ENCODE measurements at places on chromosomes 13 and 19.
A peak's percentile ranks its signal among the peaks of the same experiment; 100 is the strongest.

DNA sequence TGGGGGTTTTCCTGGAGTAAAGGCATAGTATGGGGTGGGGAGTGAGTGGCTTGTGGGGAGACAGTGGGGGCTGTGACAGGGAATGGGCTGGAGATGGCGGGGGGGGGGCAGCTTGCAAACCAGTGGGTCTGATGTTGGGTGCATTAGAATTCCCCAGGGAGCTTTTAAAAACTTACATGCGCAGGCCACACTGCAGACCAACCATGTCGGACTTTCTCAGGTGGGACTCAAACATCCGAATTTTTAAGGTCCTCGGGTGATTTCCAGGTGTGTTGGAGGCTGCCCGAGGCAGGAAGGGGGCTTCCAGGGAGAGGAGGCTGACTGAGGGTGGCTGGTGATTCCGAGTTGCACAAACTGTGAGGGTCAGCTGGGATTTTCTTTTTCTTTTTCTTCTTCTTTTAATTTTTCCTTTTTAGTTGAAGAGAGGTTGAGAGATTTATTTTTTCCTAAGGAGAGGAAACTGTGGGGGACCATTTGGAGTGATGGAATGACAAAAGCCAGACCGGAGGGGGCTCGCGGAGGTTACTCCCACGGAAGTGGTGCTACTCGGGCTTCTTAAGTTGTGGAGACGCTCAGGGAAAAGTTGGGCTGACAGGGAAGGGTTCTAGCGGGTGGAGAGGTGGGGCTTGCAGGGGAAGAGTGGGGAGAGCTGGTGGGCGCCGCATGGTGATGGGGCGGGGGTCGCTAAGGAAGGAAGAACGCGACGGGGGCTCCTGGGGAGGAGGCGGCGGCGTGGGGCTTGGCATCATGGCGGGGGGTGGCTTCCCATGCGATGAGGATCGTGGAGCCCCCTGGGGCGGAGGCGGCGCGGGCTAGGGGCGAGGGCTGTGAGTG lies 997 bp upstream of the CACNG8 start:
- DNase-seq: no peak

- DNase-seq: no peak
Measured at GRCh38 chr13:22748866-22749577, 431.8 kb upstream of the SGCG start.

GRCh38 chr13:37456506-37456905 lies 142.1 kb downstream of the POSTN start:
- no peak for DNase-seq

DNA sequence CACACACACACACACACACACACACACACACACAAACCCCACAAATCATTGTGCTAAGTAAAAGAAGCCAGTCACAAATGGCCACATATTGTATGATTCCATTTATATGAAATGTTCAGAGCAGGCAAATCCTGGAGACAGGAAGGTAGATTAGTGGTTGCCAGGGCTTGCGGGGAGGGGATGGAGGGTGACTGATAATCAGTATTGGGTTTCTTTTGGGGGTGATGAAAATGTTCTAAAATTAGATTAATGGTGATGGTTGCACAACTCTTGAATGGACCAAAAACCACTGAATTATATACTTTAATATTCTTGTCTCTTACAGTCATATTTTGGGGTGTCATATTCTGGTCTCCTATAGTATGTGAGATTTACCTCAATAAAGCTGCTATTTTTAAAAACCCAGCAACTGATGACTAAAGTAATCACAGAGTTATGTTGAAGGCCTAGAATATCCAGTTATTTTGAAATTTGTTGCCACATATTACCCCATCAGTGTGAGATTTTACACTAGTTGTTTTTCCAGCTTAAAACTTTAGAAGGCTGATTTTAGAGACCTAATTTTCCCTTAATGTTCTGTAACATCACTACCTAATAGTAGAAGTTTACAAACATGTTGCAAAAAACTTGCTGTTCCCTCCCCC lies 20.3 kb downstream of the FLT1 start:
- no peak for DNase-seq

DNA sequence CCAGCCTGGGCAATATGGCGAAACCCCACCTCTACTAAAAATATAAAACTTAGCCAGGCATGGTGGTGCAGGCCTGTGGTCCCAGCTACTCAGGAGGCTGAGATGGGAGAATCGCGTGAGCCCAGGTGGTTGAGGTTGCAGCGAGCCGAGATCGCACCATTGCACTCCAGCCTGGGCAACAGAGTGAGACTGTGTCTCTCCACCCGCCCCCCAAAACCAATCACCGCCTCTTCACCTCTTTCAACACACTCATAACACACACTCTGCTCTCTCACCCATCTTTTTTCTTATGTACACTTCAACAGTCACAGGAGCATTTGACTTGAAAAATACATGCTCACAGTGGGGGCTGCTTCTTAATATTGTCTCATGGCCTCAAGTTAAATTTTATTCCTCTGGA lies 76.8 kb downstream of the ESD start:
- DNase-seq: no peak

GRCh38 chr13:32159137-32159869 lies 127.7 kb downstream of the FRY start:
- DNase-seq: no peak

DNA sequence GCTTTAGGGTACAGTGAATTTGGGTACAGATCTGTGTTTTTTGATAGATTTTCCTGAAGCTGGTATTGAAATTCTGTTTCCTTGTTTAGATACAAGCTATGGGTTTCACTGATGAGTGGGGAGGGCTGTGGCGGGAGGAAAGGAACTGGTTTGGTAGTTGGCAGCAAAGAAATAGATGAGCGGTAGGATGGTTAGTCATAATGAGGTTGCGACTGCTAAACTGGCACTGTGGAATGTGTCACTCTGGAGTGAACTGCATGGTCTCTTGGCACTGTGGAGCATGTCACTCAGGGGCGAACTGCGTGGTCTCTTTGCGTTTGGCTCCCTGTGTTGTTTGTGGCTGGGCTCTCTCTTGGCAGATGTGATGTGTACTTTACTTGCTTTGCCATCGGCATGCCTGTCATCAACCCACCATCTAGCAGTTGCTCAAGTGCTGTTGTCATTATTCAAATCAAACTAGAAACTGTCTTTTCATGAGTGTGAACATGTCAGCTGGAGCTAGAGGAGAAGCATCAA lies 82.1 kb downstream of the ATP8A2 start:
- DNase-seq: no peak

DNA sequence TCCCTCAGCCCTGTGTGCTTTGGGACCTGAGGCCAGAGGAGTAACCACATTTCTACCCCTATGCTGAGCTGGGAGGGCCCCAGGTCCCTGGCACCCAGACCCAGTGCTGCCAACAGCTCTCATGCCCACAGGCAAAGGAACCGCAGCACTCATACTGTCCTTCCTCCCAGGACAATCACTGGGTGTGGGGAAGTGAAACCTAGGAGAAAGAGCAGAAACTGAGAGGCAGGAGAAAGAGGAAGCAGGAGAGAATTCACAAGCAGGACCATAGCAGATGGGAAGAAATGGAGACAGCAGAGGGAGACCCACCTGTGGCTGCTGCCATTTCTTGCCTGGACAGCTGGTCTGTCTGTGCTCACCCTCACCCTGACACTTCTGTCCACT lies 18.9 kb downstream of the CCDC97 start:
- DNase-seq: no peak

DNA sequence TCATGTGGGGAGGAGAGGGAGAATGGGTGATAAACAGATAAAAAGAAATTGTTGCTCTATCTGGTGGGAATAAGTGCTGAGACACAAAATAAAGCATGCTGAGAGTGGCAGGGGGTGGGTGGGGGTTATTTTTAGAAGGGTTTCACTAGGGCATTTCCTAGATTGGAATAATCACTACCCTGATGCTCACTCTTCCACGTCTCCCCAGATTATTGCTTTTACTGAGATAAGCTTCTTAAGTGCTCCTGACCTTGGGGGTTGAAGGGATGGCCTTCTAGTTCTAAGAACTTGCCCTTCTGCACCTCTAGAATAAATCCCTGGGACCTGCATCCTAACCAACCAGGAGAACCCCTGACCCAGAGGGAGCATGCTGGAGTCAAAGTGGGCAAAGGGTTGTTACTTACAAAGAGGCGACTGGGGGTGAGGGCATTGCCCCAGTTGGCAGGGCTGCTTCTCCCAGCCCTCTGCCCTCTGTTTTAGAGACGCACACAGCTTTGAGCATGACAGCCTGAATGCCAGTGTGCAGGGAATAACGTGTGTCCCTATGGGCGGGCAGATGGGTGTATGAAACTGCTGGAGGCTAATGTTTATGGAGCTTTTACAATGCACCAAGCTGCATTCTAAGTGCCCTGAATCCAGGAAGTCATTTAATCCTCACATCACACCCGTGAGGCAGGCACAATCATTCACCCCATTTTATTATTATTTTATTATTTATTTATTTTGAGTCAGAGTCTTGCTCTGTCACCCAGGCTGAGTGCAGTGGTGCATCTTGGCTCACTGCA lies 743 bp downstream of the RDH8 start:
- no peak for DNase-seq

- no peak for DNase-seq
Measured at GRCh38 chr13:90015565-90016507, 1331.7 kb upstream of the MIR17HG start.

- DNase-seq: no peak
Measured at GRCh38 chr13:110790371-110790770, 76.9 kb downstream of the ING1 start.

GRCh38 chr19:49806620-49806959 lies 6.5 kb downstream of the FUZ start:
- DNase-seq: no peak

DNA sequence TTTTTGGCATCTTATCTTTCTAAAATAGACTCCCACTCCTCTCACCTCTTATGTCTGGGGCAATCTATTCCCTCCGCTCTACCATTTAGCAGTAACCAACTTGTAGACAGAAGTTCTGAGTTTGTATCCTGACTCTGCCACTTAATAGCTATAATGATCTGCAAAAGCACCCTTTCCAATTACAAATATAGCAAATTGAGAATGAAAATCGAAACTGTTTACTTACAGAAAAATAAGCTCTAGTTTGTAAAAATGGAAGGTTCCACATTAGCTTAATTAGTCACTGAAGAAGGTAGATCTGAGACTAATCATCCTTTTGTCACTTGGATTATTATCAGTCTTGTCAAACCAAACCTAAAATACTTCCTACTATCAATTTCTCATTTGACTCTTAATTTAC lies 409.3 kb downstream of the DIAPH3 start:
- DNase-seq: no peak

- no peak for DNase-seq
Measured at GRCh38 chr19:434152-434960, 25.4 kb upstream of the C2CD4C start.

DNA sequence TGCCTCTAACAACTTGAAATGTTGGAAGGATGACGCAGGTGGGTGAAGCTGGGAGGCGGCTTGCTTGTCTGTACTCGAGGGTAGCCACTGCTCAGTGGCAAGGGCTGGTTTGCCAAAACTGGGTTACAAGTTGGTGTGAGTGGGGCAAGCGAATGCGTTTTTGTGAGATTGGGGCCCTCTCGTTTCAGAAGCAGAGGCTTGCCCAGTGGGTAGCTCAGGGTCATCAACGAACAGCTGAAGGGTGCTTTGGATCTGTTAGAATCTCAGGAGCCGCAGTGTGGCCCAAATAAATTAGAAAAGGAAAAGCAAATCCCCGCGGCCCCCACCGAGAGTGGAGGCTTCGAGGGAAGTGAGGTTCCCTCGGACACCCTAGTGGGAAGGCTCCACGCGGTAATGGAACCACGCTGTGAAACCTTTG lies 7.3 kb downstream of the ATP4B start:
- no peak for DNase-seq

GRCh38 chr19:3359015-3359918 lies 7.1 kb upstream of the NFIC start:
- peak; percentile 61 for DNase-seq

- no peak for DNase-seq
Measured at GRCh38 chr13:83048419-83048818, 833.9 kb downstream of the SLITRK1 start.

GRCh38 chr13:103068836-103069235 lies 2.6 kb upstream of the SLC10A2 start:
- no peak for DNase-seq

- DNase-seq: no peak
Measured at GRCh38 chr19:41405776-41406175, 8.2 kb downstream of the BCKDHA start.

- no peak for DNase-seq
Measured at GRCh38 chr13:99724633-99725517, 223.6 kb downstream of the TM9SF2 start.

Data from testis (tissue), 5 donors.